ENCODE measurements at places on chromosomes 12 and 14.
A peak's percentile ranks its signal among the peaks of the same experiment; 100 is the strongest.

GRCh38 chr12:99253068-99253467, 394.5 kb upstream of the GARIN6 start:
- DNase-seq = no peak

GRCh38 chr12:68850390-68850789, 42.4 kb downstream of the MDM2 start:
- no peak for DNase-seq

DNA sequence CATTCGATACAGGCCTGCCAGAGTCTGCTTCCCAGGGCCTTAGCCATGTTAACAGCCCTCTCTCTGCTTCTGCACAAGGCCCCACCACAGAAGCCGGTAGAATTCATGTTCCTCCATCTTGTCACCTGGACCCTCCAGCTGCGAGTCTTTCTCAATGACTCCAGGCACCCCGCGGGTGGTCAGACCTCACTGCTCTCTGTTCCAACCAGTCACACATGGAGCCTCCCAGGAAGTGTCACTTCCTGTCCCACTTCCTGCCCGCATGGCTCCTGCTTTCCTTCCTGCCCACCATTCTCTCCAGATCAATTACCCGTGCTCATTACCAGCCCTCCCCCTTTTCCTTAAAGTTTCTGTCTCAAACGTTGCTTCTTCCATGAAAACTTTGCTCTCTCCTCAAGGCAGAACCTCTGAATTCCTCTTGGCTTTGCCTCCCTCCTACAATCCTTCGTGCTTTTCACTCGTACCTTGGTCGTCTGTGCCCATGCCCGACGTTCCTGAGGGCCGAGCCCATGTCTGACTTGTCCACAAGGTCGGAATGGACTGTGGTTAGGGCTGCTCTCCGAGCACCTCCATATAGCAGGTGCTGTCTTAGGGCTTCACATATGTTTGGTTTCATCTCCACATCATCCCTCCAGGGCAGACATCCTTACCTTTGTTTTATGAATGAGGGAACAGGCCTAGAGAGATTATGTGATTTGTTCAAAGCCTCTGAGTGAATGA, 172.1 kb downstream of the TSPAN9 start:
- DNase-seq = no peak

DNA sequence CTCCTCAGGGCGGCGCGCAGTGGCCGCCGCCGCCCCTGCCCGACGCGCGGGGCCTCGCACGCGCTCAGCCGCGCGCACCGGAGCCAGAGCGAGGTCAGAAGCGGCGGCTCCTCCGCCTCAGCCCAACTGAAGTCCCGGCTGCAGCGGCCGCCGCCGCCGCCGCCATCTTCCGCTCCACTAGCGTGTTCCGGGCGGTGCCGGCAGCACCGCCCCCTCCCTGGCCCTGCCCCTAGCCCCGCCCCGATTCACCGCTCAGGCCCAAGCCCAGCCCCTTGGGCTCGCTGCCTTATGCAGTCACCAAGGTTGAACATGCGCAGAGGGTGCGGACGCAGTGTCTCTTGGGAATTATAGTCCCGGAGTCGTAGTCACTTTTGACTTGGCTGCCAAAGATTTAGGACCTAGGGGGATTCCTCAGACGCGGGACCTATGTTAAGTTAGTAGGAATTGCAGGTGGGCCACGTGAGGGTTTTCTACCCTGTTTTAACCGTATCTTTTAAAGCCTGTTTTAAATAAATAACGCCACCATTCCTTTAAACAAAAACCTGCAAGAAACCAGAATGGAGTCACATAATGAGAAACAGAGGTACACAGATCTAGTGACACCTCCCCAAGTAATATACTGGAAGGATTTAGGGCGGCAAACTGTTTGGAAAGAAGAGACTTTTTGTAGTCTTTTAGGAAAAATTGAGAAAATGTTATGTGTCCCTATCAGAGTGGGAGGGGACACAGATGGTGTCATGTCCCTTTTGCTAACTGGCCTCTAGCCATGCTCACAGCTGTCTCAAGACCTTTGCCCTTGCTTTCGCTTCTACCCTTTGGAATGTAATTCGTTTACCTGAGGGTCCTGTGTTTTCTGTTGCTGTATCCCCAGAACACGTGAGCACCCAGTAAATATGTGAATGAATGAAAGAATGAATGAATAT, at the start of gene PPTC7:
Gene PPTC7 (minus strand): TSS at position 182 of the 923 bp plus-strand sequence. CDS start 287 bp downstream, outside the sequence.
- DNase-seq = peak; percentile 94

DNA sequence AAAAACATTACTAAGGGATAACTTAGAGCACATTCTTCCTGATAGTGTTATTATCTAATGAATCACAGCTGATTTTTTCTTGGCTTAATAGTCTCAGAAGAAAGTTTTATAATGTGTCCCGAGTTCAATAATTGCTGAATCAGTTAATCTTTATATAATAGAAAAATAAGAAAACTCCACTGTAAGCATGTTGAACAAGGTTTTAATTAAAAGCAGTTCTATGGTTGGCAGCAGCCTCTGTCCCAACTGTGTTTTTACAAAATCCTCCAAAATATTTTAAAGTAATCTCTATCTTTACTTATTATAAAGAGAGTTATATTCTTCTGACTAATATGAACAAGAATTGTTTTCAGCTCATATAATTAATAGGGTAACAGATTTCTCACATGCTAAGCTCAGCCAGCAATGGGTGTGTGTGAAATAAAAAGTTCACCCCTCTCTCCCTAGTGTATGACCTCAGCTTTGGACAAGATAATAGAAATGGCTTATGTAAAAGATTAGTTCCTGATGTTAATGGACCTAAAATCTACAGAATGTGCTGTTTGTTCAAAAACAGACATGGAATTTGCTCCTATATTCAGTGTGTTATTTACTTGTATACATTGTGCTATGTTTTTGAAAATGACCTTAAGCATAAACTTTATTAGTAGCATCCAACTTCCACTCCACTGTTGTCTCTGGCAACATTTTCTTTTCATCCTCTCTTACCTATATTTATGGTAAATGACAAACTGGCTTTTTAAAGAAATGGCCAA, 67.1 kb upstream of the DCN start:
- DNase-seq = no peak

DNA sequence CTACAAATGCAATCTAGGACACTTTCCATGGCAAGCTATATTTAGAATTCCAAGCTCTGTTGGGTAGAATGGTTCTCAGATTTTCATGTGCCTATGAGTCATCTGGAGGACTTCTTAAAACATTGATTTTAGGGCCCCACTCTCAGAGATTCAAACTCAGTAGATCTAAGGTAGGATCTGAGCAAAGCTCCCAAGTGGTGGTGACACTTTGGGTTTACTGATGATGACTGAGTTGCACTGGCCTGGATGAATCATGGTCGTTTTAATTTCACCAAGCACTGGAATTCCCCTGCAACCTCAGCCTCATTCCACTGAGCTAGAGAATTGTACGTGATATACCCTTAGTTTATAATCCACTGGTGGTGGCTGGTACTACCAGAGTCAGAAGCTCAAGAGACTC, 86.5 kb downstream of the PPM1H start:
- DNase-seq = no peak

DNA sequence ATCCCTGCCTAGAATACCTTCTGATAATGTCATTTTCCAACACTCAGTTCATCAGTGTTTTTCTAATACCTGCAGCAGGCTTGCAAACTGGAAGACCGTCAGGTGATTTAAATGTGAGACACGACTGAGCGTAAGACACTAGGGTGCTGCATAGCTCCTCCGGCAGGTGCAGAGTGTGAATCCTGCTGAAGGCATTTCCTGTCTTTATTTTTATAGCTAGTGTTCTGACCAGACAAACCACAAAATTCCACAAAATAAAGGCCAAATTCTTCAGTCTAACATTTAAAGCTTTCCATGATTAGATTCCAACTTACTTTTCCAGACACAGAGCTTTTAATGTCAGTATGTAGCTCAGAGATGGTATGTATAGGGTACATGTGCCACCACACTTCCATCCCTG, 70.7 kb downstream of the BBS10 start:
- DNase-seq = no peak

DNA sequence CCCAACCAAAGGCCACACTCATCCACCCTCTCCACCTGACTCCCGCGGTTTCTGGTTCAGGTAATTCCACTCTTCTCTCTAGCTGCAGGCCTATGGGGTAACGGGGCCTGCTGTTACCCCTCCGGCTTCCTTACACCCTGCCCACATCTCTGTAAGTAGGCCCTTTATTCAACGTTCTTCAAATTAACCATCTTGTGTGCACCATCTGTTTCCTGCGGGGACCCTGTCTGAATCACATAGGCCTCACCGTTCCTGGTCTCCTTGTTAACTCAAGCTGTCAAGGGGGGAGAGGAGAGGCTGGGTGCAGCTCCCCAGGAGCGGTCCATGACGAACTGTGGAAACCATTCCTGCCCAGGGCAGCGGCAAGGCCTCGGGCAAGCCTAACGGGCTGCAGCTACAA, 9.3 kb upstream of the DLK1 start:
- DNase-seq = no peak

All from AG09319 (cell line).